Myometrial cell (primary cell): ENCODE measurements at places on chromosomes 4 and X. TPM values are rescaled to one million over a fixed set of nuclear protein-coding genes. Genes with fewer than 3 reads are reported as not detected.

LRIT3 gene
- not detected in 2 replicates for total RNA-seq

FAM47A gene
- not detected in 2 replicates for total RNA-seq

BEND4 gene
- 0.29 TPM in 1 of 2 replicates, not detected in the other for total RNA-seq

CSN1S1 gene
- total RNA-seq: not detected in 2 replicates

SYTL4 gene
- 6.1 and 7.1 TPM in 2 replicates for total RNA-seq

ZNF157 gene
- total RNA-seq: under 0.01 TPM in 1 of 2 replicates, not detected in the other
